ENCODE measurements at places on chromosomes 6 and 20.
A peak's percentile ranks its signal among the peaks of the same experiment; 100 is the strongest.

DNA sequence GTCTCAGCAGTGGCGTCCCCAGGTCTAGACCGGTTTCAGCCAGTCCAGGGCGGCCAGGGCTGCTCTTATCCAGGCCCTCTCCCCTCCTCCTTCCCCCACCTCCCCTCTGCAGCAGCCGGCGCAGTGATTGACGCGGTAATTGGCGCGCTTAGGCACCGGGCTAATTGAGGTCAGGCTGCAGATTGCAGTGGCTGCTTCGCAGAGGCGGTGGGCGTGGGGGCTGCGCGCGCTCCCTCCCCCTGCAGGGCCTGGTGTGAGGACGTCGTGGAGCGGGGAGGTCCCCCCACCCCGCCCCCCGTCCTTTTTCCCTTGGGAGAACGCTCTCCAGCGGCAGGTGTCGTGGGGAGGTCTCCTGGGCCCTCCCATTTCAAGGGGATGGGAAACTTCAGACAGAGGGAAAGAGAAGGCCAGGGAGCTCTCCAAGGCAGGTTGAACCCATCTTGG lies 70.4 kb upstream of the BLCAP start:
- no peak for DNase-seq

DNA sequence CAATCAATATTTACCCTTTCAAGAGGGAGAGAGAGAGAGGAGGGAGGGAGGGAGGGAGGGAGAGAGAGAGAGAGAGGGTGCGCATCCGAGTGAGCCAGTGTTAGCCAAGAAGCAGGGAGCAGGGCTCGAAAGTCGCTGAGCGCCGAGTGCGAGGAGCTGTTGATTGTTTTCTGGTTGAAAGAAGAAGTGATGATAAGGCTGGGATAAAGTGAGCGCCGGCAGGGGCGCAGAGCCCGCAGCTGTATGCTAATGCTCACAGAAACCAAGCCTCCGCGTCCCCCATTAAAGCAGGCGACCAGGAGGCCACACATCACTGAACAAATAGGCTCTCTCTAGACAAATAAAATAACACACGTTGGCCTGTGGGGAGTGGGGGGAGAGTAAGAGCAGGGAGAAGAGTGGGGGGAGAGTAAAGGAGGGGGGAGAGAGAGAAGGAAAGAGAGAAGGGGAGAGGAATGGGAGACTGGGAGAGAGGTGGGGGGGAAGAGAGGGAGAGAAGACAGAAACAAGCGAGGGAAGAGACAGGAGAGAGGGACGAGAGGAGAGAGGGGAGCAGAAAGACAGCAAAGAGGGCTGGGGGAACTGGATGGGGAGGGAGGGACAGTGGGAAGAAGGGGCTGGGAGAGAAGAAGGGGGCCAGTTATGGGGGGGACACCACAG lies 5.0 kb upstream of the INSM1 start:
- DNase-seq: no peak

GRCh38 chr6:132380358-132381029 lies 20.8 kb downstream of the MOXD1 start:
- no peak for DNase-seq

DNA sequence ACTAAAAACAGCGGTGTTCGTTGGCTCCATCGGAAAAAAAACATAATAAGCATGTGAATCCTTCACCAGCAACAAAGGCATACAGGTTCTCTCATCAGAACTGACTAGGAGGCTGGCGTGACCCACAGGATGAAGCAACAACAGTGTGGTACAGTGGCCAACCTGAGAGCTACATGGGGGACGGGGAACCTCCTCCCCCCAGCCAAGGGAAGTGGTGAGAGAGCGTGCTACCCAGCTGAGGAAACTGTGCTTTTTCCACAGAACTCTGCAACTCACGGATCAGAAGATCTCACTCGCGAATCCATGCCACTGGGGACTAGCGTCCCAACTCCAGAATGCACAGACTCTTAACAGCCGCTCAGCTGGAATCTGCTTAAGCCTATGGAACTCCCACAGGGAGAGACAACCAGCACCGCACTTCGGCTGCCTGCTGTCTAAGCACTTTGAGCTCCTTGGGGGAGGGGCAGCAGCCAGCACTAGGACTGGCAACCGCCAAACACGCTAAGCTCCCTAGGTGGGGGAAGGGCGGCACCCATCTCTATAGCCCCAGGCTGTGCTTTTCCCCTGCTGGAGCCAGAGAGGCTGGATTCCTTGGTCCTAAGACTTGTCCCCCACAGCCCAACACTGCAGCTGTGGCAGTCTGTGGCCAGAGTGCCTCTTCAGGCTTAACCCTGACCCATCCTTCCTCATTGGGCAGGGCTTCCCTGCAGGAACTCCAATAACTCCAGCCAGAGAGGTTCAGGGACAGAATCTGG lies 538.3 kb upstream of the BTBD3 start:
- no peak for DNase-seq

GRCh38 chr6:40577672-40578071 lies 9.5 kb downstream of the LRFN2 start:
- DNase-seq: no peak

DNA sequence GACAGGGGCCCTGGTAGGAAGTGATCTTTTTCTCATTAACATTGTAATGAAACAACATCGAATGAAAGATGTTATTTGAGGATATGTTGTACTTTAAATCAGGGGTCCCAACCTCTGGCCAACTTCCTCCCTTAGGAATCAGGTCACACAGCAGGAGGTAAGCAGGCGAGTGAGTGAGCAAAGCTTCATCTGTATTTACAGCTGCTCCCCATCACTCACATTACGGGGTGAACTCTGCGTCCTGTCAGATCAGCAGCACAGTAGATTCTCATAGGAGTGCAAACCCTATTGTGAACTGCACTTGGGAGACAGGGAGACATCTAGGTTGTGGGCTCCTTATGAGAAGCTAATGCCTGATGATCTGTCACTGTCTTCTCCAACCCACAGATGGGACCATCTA lies 19.9 kb downstream of the EPM2A start:
- DNase-seq: no peak

DNA sequence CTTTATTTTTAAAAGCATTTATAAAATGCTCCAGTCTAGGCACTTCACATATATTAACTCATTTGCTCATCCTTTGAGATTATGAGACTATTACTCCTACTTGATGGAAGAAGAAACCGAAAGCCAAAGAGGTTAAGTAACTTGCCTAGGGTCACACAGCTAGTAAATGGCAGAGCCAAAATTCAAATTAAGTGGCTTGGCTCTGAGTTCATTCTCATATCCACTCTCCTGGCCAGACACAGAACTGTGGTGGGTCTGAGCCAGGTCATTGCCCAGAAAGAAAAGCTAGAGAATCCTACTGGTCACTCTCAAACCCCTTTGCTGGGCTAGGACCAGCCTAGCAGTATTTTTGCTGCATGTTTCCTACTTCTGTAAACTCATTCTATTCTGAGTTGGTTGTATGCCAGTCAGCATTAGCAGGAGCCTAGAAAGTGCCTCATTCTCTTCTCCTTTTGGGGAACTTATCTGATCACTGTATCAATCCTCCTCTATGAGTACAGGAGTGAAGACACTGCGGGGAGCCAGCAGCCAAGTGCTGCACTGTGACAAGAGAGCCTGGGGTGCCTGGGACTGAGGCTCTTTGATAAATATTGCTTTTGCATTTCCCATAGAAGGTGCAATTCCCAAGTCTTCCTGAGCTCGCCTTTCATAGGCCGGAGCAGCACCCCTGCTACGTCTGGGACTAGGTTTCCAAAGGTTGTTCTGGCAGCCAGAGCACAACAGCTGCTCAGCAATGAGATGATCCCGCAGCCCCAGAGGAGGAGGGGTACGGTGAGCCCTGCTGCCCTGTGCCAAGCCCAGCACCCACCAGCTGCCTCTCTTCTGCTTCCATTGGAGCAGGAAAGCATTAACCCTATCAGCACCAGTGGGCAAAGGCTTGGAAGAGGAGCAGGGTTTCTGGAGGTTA lies 728.3 kb downstream of the MAFB start:
- no peak for DNase-seq

- DNase-seq: peak; percentile 15
Measured at GRCh38 chr6:37653933-37654565, 43.6 kb downstream of the MDGA1 start.

- DNase-seq: no peak
Measured at GRCh38 chr6:163439997-163440396, 25.5 kb downstream of the QKI start.

DNA sequence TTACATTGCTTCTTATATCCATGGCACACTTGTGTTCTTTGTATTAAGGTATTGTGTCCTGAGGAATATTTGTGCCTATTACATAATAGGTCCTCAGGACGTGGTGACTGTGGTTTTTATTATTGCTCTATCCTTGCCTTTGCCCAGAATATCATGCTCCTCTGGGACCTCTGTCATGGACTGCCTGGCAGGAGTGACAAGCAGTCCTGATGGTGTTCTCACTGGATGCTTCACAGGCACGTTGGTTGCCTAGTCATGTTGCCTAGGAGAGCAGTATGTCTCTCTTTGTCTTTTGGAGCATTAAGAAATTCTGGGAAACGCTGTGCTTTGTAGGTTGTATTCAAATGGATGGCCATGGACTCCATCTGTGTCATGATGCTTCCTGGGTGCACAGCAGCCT lies 24.7 kb upstream of the MROH8 start:
- DNase-seq: no peak

- DNase-seq: no peak
Measured at GRCh38 chr6:131257104-131257503, 121.8 kb downstream of the AKAP7 start.

DNA sequence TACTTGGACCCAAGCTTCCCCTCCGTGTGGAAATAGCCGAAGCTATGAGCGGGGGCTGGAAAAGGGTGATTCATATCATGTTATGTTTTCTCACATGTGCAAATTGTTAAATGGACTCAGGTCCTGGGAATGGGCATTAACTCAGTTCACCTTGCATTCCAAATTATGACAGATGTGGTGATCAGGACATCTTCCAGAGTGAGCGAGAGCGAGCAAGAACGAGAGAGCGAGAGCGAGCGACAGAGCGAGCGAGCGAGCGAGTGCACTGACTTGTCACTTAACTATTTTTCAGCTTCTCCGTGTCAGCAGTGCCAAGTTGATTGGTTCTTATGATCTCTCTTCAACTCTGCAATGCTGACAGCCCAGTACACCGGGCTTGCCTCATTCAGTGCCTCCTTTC lies 437.4 kb upstream of the NRSN1 start:
- no peak for DNase-seq

GRCh38 chr6:47519279-47519678 lies 41.7 kb downstream of the CD2AP start:
- DNase-seq: no peak

- DNase-seq: no peak
Measured at GRCh38 chr20:19757487-19758132, 448 bp upstream of the RIN2 start.

GRCh38 chr20:20022498-20022897 lies 5.3 kb downstream of the NAA20 start:
- no peak for DNase-seq

- DNase-seq: no peak
Measured at GRCh38 chr6:169932491-169932890, 181.1 kb downstream of the ERMARD start.

- DNase-seq: no peak
Measured at GRCh38 chr20:39944861-39945260, 744.2 kb downstream of the MAFB start.

DNA sequence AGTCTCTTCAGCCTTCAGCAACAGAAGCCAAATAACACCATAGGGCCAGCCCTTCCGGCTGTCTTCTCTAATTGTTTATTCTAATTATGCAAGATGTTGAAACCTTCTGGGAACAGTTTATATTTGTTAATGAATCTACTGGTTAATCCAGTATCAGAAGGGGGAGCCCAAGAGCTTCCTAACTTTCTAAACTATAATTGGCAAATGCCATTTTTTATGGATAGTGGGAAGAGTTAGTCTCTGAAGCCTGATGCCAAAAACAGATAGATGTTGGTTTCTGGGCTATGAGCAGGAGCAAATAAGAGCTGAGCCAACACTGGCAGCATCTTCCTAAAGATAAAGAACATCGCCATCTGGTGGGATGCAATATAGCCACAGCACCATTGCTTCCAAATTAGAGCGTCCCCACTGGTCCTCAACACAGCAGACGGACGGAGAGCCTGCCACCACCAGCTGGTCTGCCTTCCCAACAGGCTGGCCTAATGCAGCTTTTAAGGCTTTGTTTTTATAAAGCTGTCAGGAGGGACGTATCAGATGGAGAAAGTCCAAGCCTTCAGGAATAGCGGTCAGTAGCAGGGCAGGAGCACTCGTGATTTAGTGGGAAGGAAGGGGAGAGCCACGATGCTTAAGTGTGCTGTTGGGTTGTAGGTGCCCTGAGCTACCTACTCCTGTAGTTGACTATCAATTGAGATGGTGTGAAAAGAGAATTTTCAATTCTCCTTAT lies 118.8 kb downstream of the RALGAPA2 start:
- DNase-seq: no peak

DNA sequence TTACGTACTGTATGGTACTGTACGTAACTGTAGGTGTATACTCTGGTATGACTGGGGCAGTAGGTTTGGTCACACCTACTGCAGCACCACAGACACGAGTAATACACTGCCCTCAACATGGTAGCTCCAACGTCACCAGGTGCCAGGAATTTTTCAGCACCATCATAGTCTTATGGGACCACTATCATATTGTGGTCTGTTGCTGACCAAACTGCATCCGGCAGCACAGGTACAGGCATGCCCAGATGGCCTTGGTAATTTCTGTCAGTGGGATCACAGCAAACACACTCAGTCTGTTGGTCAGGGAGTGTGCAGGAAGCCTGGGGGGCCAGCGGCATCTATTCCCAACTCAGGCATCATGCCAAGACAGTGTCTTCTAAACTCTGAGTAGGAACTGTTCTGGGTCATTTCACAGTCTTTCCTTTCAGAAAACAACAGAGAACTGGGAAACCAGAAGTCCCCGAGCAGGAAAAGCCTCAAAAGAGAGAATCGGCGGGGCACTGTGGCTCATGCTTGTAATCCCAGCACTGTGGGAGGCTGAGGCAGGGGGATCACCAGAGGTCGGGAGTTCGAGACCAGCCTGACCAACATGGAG lies 5.8 kb downstream of the YTHDF1 start:
- DNase-seq: no peak
